ENCODE measurements at places on chromosomes 6 and 20. TPM values are rescaled to one million over a fixed set of nuclear protein-coding genes. Genes with fewer than 3 reads are reported as not detected.

C6orf141 gene
- 4.0 TPM for total RNA-seq

CST4 gene
- not detected for total RNA-seq

GRCh38 chr6:7219310-7219709 is 93.7 kb downstream of the SSR1 start:
- DNase-seq = no peak

- DNase-seq = no peak
These were observed 48.2 kb upstream of the HIVEP1 start for GRCh38 chr6:11963756-11964500.

GRCh38 chr20:50308513-50309279 is 118.1 kb downstream of the CEBPB start:
- DNase-seq = peak; percentile 67

- no peak for DNase-seq
These were observed 20.3 kb upstream of the DYNLRB1 start for GRCh38 chr20:34495916-34496315.

DNA sequence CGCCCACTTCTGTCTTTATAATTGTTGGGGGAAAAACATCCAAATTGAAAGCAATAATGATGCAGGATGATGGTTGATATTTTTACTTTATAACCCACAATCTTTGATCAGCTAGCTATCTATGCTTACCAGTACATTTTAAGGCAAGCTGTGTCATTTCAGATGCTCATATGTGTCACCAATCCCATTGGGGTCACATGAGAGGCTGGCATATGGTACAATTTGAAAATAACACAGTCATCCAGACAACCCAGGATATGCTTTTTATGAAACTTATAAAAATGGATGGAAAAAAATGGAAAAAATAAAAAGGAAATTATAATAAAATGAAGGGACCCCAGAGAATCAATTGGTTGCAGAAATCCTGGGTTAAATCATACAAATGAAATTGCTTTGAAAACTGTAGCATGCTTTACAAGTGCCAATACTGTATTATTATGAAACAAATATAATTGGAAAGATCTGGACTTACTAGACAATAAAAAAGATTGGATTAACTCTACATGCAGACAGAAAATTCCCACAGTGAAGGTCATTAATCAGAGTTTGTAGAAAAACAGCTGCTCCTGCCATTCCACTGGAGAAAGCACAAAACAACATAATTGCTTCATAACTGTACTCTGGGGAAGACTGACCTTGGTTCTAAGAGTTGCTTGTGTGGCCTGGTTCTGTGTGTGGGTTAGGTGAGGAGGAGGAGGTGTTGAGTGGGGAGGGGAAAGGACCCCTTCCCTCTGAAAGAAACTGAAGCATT is 13.3 kb upstream of the PRIM2 start:
- DNase-seq = no peak

- no peak for DNase-seq
These were observed 1.6 kb upstream of the PTGIS start for GRCh38 chr20:49569411-49570115.

DNA sequence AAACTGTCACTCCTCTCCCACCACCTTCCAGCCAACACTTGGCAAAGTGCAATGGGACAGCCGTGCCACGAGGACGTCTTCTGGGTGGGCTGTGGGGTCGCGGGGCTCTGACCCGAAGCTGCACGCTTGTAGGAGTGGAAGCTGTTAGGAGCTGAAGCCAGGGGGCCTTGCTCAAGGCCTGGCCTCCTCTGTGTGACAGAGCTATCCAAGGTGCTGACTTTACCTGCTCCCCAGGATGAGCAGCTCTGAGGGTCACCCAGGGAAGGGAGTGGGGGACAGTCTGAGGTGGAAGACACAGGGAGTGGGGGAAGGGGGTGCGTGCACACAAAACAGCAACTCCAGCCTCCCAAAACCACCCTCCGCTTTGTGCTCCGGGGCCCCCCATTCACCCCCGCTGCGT is 17.5 kb upstream of the CHRNA4 start:
- peak; percentile 76 for DNase-seq

DNA sequence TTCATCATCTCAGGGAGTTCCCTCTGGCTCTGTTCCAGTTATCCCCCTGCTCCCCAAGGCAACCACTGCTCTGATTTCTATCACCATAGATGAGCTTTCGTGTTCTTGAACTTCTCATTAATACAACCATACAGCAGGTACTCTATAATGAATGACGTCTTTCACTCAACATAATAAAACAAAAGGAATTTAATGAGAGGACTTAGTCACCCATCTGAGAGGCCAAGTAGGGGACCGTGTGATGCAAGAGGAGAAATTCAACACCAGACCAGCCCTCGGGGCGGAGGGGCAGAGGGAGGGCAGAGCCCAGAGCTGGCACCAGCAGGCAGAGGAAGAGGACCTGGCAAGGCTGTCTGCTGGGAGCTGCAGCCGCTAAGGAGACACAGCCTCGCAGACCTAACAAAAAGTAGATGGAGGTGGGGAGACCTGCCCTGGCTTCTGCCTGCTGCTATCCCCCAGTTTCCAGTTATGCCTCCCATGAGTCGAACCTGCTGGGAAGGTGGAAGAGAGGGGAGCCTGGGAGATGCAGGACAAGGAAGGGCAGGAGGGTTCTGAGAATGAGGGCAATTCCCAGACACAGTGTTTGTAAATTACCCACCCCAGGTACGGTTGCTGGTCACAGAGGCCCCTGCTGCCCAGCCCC is 13.8 kb downstream of the CCN5 start:
- DNase-seq = peak; percentile 70

DNA sequence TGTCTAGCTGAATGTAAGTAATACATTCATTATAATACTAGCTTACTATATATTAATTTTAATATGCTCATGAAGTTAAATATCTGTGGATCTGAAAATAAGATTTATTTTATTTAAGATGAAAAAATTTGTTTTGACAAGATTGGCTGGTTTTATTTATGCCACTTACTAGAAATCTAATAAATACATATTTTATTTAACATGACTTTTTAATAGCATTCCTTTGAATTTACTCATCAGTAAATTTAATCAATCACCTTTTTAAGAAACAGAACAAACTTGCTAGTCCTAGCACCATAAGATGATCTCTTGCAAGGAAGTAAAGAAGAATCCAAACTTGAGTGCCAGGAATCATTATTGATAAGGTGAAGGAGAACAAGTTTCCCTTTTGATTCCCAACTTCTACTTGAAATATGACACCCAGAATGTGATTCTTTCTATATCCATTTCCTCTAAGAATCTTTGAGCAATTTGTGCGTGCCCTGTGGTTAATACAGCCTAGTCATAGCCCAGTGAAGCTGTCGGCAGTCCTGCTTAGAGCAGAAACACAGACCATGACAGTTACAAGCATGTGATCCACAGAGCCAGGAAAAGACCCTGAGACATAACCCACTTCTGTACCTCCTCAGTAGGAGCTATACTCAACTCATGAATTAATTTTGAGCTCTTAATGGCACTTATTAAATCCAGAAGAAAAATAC is 282.3 kb upstream of the QKI start:
- no peak for DNase-seq

DNA sequence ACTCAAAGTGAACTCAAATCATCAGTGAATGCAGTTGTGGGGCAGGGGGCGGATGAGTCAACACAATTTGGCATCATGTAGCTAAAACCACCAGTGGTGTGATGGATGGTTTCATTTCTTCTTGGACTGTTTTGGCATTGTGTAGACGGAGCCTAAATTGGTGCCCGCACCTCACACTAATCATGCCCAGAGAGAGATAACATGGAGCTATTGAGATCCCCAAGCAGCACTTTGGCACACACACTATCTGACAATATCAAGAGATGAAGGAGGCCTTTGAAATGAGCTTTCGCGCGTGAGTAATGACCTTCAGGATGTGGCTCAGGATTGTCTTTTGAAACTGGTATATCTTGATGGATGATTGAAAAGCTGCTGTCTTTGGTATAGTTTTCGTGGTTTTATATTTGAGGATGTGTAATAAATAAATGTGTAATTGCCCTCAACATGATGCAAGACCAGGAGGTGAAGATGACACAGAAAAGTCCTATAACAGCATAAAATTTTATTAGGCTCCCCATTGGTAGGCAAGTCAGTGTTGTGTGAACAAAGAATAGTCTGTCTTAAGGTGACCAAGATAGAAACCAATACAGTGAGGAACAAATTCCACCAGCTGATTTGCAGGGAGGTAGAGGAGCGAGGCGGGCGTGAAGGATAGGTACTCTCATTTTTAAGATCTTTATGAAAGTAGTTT is 174.2 kb downstream of the TSHZ2 start:
- no peak for DNase-seq

DNA sequence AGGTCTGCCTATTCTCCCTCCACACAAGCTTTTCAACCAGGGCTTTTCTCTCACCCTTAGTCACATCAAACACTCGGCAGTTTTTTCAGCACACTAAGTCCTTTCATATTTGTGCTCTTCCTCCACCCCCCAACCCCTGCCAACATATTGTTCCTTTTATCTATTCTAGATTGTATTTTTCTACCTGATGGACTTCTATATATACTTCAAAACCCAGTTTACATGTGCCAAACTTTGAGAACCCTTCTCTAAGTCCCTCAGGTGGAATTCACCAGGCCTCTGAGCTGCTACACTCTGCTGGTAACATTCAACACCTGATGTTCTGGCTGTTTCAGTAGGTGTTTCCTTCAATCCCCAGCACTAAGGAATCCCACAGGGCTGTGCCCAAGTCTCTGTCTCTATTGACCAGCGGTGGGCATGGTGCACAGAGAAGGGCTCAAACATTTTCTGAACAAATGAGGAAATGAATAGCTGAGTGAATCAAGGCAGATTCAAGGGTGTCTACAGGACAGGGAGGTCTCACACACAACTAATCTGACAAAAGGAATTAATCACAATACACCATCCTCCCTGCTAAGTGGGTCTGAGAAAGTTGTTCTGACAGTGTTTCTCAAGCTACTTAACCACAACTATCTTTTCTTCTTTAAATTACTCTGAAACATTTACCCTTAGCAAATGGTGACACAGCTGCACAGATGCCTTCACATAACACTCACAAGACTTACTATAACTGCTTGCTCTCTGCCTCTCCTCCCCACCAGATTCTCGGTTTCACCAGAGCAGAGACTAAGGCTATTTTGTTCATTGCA is 166.5 kb downstream of the TSHZ2 start:
- DNase-seq = no peak

IP6K3 gene
- total RNA-seq = 0.14 TPM

- no peak for DNase-seq
These were observed 18.1 kb downstream of the AKIRIN2 start for GRCh38 chr6:87683890-87684289.

GRCh38 chr20:52239102-52239501 is 47.5 kb upstream of the ZFP64 start:
- DNase-seq = no peak

- DNase-seq = peak; percentile 21
These were observed 32.7 kb upstream of the MAP7 start for GRCh38 chr6:136582711-136583471.

DNA sequence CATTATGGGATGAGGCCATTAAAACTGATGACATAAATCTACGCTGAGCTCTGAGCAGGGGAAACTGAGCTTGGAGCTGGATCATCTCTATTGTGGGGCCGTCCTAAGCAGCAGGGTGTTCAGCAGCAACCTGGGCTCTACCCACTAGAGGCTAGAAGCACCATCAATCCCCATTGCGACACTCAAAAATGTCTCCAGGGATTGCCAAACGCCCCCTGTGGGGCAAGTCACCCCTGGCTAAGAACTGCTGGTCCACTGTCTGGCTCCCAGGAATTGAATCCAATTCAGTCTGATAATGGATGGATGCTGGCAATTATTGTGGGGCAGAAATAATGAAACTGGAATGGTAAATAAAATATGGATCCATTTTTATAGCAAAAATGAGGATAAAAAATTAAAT is 38.2 kb downstream of the PMEPA1 start:
- no peak for DNase-seq

DNA sequence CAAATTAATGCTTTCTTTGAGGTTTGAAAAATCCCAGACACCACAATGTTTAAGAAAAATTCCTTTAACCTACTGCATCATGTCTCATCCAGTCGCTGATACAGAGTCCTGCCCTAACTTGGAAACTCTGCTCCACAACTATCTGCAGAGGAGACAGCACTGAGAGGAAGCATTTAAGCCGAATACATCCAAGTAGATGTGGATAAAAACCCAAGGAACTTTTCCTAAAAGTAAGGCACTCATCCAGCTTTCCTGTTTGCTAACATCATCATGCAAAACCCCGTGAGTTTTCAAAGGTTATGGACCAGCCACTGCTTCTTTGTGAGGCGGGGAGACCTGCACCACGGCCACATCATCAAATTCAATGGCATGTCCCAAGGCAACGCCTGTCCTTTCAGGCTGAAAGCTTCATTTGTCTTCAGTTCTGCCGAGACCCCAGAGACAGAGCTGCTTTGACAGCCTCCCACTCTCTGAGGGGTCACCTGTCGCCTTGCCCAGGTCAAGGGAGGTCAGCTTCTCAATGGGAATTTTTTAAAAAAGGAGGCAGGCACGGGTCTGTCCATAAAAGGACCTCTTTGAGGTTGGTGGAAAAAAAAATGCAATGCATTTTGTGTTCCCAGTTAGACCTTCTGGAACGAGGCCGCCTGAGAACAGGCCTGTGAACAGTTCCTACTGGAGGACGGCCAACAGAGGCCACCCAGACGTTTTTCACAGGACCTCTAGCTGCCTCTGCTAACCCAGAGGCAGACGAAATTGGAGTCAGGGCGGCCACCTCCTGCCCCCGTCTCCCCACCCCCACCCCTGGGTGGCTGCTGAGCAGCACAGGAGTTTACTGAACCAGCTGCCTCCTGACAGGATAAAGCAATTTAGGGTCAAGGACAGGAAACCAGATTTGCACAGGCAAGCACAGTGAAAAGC is 142.5 kb upstream of the HDDC2 start:
- no peak for DNase-seq

GRCh38 chr20:41142919-41143318 is 5.6 kb downstream of the PLCG1 start:
- DNase-seq = no peak

- DNase-seq = no peak
These were observed 238.4 kb upstream of the AFDN start for GRCh38 chr6:167588181-167588919.

TMEM74B gene
- 4.8 TPM for total RNA-seq

DNA sequence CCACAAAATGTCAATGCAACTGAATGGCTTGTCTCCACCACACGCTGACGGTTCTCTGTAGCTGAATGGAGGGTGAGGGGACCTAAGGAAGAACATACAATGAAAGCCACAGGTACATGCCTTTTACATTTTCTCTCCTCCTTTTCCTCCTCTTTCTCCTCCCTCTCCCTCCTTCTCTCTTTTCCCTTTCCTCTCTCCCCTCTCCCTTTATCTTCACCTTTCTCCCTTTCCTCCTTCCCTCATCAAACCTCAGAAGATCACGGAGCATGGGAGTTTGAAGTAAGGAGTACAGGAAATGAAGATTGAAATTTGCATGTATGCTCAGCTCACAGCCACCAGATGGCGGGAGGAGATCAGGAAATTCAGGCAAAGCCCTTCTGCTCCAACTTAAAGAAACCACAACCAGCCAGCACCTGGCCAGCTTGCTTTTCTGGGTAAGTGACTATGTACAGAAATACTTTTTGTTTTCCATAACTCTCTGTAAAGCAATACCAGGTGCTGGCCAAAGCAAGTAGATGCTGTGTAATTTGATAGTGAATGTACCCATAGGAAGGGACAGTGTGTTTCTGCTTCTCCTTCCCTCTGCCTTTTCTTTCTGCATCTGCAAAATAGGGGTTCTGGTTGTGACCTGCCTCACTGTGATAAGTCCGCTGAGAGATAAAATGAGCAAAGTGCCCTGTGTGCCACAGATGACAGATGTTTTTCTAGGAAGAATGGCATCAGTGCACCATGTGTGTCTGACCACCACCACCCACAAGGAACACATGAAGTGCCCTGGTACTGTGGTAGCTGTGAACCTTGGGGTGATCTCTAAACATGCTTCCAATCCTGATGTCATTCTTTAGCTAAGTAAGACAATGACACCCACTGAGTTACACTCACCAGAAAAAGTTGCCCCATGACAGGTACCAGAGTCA is 18.6 kb upstream of the FOXO3 start:
- peak; percentile 89 for DNase-seq

FOXA2 gene
- not detected for total RNA-seq

Data from GM23338 (cell line).